ENCODE measurements at places on chromosomes 1 and 21. TPM values are rescaled to one million over a fixed set of nuclear protein-coding genes. Genes with fewer than 3 reads are reported as not detected.
A peak's percentile ranks its signal among the peaks of the same experiment; 100 is the strongest.

DNA sequence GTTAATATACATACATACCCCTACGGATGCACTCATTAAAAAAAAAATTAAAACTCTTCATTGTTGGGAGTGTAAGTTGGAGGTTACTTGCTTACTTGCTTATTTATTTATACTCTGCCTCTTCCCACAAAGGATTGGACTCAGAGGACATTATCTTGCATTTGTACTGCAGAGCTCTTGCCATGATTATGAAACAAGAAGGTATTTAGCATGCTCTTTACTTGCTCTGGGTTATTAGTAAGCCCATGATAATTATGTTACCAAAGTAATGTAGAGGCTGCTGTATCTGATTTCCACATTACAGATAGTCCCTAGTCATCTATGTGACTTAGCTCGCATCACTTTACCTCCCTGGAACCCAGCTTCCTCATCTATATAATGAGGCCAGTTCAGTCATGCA, 355.1 kb upstream of the PTBP2 start:
- DNase-seq, result no peak

FAM43B gene
- 3.9 TPM for total RNA-seq

DNA sequence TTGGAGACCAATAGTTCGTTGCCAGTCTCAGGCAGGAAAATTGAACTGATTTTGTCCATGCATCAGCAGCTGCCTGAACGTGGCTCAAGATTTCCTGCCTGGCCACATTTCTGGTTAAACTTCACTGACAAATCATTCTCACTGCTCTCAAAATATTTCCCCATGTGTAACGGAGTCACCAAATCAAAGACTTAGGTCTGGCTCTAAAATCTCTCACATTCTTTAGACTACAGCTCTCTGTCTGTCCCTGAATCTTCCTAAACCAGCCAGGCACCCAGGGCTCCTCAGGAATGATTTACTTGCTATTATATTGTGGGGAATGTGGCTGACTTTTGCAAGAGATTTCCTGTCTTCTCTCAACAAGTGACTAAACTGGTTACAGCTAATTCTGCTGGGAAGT, 49.2 kb upstream of the GJA8 start:
- DNase-seq, result no peak

DNA sequence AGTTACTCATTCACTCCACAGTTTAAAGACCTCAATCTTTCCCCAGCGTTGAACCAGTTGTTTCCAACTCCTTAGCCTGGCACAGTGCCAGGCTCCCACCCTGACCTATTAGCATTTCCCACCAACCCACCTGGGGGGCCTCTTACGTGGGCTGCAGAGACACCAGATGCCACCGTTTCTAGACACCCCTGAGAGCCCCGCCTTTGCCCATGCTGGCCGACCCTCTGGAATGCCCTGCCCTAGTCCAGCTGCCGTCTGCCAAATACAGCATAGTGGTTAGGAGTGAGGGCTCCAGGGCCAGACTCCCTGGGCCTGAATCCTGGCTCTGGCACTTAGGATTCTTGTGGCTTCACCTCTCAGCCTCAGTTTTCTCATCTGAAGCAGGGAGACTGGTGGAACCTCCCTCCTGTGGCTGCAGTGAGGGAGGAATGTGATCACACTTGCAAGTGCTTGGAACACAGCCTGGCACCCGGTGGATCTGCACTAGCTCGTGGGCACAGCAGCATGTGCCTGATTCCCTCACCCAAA, 65.2 kb downstream of the TMCO4 start:
- DNase-seq, result no peak

RHEX gene
- total RNA-seq, result 0.24 TPM

- DNase-seq, result no peak
These were observed 48.7 kb downstream of the RAP1GAP start for GRCh38 chr1:21620496-21620895.

DNA sequence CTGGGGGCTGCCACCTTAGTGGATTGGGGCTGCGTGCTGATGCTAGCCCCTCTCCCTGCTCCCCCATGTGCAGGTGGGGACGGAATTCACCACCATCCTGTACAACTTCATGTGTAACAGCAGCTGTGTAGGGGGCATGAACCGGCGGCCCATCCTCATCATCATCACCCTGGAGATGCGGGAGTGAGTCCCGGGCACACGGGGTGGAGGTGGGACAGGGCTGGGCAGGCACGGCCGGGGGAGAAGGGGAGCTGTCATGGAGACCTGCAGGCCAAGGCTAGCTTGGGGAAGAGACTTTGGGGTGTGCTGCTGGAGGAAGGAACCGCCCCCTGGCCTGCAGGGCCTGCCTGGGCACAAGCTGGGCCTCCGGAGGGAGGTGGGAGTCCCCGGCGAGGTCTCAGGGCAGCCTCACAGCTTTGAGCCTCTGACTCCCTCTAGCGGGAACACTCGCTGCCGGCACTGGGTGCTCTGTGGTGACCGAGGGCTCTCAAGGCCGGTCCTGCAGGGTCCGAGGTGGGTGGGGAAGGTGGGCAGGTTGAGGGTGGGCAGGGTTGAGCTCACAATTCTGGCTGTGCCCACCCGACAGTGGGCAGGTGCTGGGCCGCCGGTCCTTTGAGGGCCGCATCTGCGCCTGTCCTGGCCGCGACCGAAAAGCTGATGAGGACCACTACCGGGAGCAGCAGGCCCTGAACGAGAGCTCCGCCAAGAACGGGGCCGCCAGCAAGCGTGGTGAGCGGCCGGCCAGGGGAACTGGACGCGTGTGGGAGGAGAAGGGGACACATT, 25.0 kb upstream of the CCDC27 start:
- no peak for DNase-seq

DNA sequence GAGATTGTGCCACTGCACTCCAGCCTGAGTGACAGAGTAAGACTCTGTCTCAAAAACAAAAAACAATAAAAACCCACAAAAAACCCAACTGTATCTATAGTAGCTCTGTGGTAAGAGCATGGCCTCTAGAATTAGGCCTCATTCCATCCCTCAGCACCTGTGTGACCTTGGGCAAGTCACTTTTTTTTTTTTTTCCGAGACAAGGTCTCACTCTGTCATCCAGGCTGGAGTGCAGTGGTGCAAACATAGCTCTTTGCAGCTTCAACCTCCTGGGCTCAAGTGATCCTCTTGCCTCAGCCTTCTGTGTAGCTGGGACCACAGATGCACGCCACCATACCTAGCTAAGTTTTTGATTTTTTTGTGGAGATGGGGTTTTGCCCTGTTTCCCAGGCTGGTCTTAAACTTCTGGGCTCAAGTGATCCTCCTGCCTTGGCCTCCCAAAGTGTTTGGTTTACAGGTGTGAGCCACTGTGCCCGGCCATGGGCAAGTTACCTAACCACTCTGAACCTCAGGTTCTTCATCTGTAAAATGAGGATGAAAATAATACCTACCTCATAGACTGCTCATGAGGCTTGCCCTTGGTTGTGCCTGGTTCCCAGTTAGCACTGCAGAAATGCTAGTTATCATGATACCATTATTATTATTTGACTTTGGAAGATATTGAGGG, 15.3 kb upstream of the MYOM3 start:
- no peak for DNase-seq

GRCh38 chr21:19171585-19171984, 768.0 kb upstream of the TMPRSS15 start:
- DNase-seq, result no peak

KCNN3 gene
- 2.8 TPM for total RNA-seq

- DNase-seq, result no peak
These were observed 6.7 kb downstream of the CR1L start for GRCh38 chr1:207651583-207651982.

- DNase-seq, result no peak
These were observed 10.7 kb downstream of the FOXO6 start for GRCh38 chr1:41371630-41372599.

MATN1 gene
- not detected for total RNA-seq

ADORA3 gene
- 0.51 TPM for total RNA-seq

DNA sequence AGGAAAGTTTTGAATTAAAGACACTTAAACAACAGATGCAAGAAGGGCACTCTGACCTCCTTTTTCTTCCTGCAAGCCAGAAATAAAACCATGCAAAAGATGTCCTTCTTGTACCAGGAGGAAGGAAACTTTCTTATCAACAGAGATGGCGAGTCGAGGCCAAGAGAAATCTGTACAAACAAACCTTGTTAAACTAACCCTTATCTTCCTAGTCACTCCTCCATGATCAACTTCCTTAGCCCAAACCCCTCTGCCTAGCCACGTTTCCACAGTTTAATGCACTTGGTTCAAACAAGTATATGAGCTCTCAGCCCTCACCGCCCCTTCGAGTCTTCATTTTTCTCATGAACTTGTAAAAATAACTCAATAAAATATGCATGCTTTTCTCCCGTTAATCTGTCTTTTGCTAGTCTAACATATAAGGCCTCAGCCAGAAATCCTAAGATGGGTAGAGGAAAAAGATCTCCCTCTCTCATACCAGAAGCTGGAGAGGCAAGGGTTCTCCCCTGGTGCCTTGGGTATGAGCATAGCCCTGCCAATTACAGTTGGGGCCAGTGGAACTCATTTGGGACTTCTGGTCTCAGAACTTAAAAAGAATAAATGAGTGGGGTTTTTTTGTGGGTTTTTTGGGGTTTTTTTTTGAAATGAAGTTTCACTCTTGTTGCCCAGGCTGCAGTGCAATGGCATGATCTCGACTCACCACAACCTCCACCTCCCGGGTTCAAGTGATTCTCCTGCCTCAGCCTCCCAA, 141.7 kb upstream of the SOD1 start:
- no peak for DNase-seq

GRCh38 chr1:19804831-19805251, 5.1 kb upstream of the TMCO4 start:
- DNase-seq, result no peak

OPTC gene
- not detected for total RNA-seq

DNA sequence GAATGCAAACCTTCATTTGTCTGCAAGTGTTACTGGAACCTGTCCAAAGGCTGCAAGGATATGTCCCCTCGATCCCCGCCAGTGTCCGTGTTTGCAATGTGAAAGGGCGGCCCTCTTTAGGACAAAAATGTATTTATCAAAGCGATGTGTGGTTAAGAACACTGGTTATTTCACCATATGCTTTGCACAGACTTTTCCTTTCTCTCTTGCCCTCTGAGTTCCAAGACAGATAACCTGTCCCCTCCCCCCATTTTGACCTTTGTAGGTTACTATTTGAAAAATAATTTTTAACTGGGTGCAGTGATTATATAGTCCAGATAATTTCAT, 1.8 kb downstream of the CHRM3 start:
- no peak for DNase-seq

- DNase-seq, result no peak
These were observed 72.3 kb downstream of the PLPP3 start for GRCh38 chr1:56506951-56507491.

- DNase-seq, result no peak
These were observed 17.7 kb downstream of the CSMD2 start for GRCh38 chr1:34147301-34147700.

DNA sequence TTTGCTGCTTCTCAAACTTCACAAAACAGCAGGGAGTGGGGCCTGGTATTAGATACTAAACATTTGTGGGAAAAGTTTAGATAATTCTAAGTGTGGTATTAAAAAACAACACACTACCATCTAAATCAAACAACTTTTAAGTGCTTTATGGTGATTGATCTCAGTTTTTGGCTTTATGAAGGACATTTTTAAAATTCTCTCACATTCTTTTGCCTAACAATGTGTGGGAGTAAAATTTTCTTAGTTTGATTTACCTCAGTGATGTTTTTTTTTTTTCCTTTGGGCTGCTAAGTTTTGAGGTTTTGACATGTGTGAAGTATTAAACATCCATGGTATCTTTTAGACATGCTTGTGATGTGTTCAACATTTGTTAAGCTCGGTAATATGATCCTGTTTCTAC, 116.2 kb downstream of the DISP1 start:
- DNase-seq, result no peak

GRCh38 chr1:29626066-29626465, 389.7 kb downstream of the PTPRU start:
- DNase-seq, result no peak

GRCh38 chr1:226764533-226764932, 25.5 kb upstream of the ITPKB start:
- DNase-seq, result peak; percentile 14

- DNase-seq, result no peak
These were observed 27.0 kb upstream of the FMO2 start for GRCh38 chr1:171158096-171158495.

GRCh38 chr1:109361069-109361468, 36.6 kb downstream of the SORT1 start:
- no peak for DNase-seq

- no peak for DNase-seq
These were observed 226.2 kb downstream of the AKT3 start for GRCh38 chr1:243623841-243624240.

DNA sequence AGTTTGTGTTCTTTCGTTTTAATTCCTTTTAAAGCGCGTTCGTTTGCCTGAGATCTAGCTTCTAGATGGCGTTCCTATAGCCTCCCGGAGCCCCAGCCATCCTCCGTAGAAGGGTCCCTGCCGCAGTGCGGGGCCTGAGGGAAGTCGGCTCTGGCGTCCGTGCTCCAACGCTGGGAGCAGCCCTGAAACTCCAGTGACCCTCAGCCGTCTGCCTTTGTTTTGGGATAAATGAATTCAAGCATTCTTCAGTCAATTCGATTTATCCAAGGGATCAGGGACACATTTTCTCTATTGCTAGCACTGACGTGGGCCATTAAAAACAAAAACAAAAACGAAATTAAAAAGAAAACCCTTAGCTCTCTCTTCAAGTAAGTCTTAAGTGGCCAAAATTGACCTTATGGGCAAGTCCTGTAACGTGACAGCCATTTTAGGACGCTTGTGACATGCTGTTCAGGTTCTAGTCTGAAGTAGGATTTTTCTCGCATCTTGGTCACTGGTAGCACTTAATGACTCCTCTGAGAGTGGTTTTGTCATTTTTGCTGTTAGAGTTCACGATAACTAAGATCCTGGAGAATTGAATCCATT, 742 bp upstream of the HSPA13 start:
- no peak for DNase-seq

DNA sequence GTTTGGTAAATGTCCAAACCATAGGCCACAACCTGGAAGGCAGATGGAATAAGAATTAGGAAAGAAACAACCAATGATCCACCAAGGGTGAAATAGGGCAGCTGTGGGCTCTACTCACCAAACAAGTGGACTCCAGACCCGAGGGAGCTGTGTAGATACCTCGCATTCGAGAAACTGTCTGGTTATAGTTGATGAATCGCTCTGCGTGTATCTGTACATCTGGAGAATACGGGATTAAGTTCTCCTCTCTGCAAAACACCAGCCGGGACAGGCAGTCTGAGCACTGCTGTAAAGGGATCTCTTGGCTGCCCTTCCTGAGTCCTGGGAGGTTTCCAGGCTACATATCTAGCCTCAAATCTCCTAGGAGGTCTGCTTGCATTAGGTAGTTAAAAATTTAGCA, 9.4 kb upstream of the UBR4 start:
- no peak for DNase-seq

GRCh38 chr1:30515755-30516484, 207.5 kb downstream of the MATN1 start:
- peak; percentile 17 for DNase-seq

- DNase-seq, result no peak
These were observed 151.3 kb downstream of the RUNX1 start for GRCh38 chr21:34897828-34898227.

MSH4 gene
- 0.81 TPM for total RNA-seq

- DNase-seq, result no peak
These were observed 18.7 kb downstream of the DUSP10 start for GRCh38 chr1:221723018-221723847.

All from cardiac septum (tissue), 1 donor.